CD4-positive, alpha-beta T cell treated with Interleukin-1 beta for 1 hour (primary cell): ENCODE measurements at places on chromosomes 12 and 14.

- no peak for DNase-seq
Measured at GRCh38 chr12:544142-544541, 84.4 kb downstream of the B4GALNT3 start.

GRCh38 chr12:129071362-129071761 lies 218.1 kb downstream of the GLT1D1 start:
- no peak for DNase-seq

- DNase-seq = no peak
Measured at GRCh38 chr12:88310069-88310468, 168.0 kb downstream of the TMTC3 start.

DNA sequence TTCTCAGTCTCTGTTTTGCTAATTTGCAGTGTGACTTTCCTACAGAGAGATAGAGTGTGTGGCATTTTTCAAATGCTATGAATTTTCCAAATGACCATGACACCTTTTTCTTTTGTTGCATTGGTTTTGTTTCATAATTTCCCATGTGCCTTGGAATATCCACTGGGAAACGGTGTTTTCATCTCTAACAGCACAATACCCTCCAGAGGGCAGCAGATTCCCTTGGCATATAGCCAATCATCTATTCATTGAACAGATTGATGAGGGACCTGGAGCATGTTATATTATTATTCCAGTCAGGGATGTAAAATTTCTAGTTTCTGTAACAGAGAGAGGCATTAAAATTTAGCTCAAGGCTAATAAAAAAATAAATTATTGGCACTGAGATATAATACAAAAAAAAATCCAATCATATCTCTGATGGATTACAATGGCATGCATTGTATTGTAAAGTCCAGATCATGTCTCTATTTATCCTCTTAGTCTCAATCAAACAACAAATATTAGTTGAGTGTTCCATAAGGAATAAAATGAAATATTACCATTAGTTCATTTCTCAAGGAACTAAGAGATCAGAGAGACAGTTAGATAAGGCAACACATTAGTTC lies 29.6 kb upstream of the NTN4 start:
- no peak for DNase-seq

- no peak for DNase-seq
Measured at GRCh38 chr14:91299121-91300115, 54.9 kb upstream of the GPR68 start.

DNA sequence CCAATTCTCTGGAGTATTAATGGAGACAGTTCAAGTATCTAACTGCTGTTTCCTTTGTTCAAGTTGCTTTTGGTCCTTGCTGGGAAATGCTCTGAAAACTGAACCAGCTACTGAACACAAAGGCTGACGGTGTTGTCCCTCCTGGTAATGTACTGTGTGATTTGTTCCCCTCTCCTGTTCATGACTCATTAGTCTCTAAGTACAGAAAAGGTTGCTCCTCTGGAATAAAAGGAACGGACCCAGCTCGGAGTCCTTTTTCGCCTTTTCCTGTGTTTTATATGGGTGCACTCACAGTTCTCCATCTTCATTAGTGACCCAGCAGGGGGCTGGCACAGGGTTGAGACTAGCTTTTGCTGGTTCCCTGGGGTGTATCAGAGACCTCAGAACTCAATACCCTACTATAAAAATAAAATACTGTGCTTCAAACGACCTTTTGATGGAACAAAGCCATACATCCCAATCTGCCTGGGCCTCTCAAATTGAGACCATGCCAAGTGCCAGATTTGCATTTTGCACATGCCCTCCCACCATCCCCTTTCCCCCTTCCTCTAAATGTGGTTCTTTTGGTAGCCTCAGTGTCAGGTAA lies 269.7 kb downstream of the RAD51B start:
- DNase-seq = no peak

GRCh38 chr12:79547735-79548609 lies 142.8 kb downstream of the PAWR start:
- no peak for DNase-seq

DNA sequence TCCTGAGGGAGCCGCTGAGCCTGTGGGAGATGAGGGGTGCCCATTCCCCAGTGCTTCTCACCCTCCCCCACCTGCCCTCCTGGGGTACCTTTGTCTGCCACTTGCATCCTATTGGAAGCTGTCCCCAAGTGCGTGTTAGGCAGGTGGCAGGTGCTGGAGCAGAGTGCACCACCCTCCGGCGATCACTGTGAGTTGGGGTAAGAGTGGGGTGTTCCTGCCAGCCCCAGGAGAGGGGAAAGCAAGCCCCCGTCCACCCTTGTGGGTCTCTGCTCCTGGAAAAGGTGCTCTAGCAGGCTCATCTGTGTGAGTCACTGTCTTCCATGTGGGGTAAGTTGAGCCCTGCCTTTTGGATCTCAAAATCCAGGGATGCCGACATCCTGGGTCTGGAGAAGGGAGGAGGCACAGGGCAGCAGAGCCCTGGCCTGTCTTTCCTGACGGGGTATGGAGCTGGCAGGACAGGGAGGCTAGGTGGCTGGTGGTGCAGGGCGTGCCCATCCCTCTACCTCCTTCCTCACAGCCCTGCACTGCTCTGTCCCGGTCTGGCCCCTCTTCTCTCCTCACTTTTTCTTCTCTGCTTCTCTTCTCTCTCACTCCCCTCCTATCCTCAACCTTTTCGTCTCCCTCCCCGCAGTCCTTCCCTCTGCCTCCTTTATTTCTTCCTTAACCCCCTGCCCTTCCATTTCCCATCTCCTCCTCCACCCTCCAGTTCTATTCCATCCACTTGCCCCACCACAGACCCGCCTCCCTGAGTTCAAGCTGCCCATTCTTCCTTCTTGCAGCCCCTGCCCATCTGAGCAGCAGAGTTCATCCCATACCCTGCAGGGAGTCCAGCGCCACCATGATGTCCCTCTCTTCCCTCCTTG lies 20.1 kb upstream of the KRT7 start:
- DNase-seq = no peak

GRCh38 chr12:123705935-123706334 lies 6.2 kb upstream of the ATP6V0A2 start:
- DNase-seq = no peak

- no peak for DNase-seq
Measured at GRCh38 chr14:50816395-50817047, 14.4 kb downstream of the NIN start.

GRCh38 chr14:65854215-65854614 lies 441.7 kb downstream of the FUT8 start:
- DNase-seq = no peak

- DNase-seq = no peak
Measured at GRCh38 chr14:96299441-96299840, 43.4 kb downstream of the BDKRB1 start.

DNA sequence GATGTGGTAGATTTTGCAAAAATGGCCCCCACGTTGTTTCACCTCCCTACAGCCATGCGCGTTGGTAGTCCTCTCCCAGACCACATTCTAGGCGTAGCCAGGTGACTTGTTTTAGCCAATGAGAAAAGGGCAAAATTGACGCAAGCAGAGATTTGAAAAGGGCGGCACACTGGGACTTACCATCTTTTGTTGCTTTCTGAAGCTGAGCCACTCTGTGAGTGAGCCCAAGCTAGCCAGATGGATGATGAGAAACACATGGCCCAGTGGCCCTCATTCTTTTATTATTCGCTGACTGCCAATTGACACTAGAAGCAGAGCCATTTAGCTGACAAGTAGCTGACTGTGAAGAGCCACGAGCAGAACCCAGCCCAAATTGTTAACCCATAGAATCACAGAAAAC lies 142.0 kb upstream of the GZMB start:
- no peak for DNase-seq

GRCh38 chr12:100544165-100544564 lies 29.3 kb upstream of the GAS2L3 start:
- no peak for DNase-seq
